Stimulated activated CD8-positive, alpha-beta memory T cell treated with anti-CD3 and anti-CD28 coated beads, Interleukin-15, amount 100 ng/mL, for 48 hours (primary cell): ENCODE measurements at places on chromosomes 16 and 17.

DNA sequence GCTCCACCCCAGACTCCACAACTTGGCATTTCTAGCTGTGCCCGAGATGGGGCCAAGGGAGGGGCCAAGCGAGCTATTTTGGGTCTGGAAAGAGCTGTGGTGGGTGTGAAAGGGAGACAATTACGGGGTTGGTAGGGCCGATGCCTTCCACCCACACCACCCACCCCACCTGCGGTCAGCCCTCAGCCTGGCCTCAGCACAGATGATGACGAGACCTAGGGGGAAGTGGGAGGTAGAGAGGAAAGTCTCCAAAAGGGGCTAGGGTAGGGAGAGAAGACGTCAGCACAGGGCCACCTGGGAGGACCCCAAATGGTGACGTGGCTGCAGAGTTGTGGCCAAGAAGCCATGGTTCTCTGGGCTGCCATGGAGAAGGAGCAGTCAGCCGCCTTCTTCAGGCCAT lies 83.1 kb downstream of the SDK2 start:
- no peak for DNase-seq

GRCh38 chr17:48047113-48047740 lies 932 bp upstream of the NFE2L1 start:
- DNase-seq = no peak

DNA sequence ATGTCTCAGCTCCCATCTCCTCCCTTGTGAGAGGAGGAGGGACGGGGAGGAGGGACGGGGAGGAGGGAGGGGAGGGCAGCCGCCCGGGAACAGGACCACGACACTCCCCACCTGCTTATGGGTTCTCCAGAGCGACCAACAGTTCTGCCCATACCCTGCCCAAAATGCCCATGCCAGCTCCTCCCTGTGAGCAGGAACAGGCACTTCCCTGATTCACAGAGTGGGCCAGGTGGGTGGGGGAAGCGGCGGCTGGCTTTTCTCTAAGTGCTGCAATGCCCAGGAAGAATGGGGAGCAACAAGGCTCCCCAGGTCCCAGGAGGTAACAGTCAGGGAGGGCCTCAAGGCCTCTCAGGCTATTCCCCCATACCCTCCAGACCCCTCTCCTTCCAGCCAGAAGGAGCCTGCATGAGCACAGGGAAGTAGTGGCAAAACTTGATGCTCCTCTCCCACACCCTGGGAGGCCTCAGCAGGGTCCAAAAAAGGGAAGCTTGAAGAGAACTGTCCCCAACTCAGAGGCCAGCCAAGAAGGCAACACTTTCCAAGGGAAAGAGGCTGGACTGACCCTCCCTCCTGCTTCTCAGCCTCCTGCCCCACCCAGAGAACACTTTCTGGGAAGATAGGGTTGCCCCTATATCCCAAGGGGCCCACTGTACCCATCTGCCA lies 53.8 kb downstream of the MYO18A start:
- no peak for DNase-seq

DNA sequence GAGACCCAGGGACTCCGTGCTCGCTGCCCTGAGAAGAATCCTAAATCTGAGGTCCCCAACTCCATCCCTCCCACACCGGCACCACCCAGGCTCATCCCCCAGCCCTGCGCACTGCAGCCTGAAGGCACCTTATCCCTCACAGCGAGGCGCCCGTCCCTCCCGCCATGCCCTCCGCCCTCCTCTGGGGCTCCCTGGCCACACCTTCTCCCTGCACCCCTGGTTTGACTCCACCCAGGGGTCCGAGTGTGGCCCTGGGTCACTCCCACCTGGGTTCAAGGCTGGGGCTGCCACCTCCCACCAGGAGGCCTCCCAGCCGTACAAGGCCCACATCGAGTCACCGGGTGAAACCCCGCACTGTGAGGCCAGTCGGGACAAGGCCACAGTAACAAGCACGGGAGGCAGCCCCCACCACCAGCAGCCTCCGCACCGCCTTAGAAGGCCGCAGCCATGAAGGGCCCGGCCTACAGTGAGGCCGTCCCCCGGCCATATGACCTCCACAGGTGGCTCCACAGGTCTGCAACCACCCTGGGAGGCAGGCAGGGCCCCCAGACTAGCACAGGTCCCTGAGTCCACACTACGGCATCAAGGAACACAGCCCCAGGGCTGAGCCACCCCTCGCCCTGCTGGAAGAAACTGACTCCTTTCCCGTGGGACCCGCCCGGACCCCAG lies 8.3 kb downstream of the HAGH start:
- DNase-seq = no peak

DNA sequence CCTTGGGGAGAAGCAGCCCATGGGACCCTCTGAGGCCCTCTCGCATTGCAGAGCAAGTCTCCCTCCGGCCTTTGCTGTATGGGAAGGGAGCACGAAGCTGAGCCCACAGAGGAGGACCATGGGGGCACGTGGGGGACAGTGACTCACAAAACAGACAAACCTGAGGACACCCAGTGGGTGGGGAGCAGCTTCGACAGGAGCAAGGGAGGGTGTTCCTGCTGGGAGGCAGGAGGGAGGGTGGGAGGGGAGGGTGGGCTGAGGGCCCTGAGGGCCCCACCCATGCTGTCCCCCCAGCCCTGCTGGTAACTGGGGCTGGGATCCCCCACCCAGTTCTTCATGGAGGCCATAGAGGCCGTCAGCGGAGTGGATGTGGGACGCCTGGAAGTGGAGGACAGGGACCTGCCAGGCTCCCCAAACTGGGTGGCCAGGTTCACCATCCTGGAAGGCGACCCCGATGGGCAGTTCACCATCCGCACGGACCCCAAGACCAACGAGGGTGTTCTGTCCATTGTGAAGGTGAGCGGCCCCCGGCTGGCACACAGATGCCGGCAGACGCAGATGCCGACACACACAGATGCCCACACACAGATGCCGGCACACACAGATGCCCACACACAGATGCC lies 12.5 kb downstream of the SLC22A31 start:
- no peak for DNase-seq

DNA sequence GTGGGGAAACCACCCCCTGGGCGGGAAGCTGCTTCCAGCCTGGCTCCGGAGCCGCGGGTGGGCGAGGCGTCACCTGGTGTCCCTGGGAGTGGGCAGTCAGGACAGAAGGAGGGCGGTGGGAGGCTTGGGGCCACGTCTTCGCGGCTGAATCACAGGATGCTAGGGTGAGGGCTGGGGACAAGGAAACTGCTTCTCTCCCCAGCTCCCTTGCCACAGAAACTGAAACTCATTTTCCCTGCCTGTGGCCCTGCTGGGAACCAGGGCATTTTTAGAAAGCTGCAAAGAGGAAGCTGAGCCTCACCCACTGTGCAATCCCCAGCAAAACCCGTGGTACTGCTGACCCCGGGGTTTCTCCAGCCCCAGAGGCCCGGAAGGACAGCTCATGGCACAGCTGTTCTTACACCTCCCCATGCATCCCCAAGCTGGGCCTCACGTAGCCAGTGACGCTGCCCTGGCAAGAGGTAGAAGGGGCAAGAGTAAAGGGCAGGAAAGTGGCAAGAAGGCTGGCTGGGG lies 8.2 kb downstream of the RHBDF2 start:
- DNase-seq = peak; percentile 56

- no peak for DNase-seq
Observed at GRCh38 chr16:83351846-83352245, 455.9 kb upstream of the HSBP1 start.

DNA sequence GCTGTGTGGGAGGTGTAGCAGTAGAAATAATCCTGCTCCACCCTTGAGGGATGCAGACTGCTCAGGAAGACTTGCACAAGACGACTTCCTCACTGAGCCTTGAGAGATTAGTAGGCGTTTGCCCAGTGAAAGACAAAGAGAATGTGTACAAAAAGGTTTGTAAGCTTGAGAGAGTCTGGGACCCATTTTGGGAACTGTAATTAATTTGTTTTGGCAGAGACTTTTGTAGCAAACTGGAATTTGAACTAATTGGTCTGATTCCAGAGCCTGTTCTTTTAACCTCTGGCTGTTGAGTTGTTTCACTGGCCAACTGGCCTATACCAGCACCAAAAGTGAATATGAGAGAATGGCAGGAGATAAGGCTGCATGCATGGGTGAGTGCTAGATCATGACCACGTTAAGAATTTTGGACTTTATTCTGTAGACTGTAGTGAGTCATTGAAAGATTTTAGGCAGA lies 75.5 kb downstream of the AATF start:
- no peak for DNase-seq

GRCh38 chr17:73742948-73743381 lies 98.7 kb upstream of the SDK2 start:
- DNase-seq = no peak

DNA sequence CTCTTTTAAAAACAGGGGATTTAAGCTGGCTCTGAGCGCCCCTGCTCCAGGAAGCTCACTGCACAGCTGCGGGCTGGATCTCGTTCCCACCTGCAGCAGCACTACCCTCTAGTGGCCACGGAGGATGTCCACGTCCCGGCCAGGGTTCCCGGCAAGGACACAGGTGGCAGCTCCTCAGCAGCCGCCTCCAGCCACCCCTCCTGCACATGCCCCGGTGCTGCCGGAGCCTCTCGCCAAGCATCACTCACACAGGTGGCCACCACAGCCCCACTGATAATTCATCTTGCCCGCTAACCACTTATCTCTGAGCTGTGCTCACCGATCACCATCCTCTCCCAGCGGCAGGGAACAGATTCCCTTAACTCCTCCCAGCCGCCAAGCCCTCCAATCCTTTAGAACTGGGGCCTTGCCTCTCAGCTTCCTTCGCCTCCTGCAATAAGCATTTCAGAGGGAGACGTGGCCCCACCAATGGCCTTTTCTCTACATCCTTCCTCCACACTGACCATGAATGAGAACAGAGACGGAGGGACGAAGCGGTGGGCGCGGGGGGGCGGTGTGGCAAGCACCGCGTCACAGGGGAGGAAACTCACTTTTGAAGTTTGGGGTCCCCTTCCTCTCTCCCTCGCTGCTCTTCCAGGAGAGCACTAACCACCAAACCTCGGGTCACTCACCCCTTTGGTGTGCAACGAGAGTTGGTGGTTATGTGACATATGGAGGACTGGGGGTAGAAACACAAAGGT lies 222.1 kb downstream of the RBFOX3 start:
- DNase-seq = no peak

GRCh38 chr16:69859105-69859989 lies 91.8 kb upstream of the CLEC18A start:
- no peak for DNase-seq

DNA sequence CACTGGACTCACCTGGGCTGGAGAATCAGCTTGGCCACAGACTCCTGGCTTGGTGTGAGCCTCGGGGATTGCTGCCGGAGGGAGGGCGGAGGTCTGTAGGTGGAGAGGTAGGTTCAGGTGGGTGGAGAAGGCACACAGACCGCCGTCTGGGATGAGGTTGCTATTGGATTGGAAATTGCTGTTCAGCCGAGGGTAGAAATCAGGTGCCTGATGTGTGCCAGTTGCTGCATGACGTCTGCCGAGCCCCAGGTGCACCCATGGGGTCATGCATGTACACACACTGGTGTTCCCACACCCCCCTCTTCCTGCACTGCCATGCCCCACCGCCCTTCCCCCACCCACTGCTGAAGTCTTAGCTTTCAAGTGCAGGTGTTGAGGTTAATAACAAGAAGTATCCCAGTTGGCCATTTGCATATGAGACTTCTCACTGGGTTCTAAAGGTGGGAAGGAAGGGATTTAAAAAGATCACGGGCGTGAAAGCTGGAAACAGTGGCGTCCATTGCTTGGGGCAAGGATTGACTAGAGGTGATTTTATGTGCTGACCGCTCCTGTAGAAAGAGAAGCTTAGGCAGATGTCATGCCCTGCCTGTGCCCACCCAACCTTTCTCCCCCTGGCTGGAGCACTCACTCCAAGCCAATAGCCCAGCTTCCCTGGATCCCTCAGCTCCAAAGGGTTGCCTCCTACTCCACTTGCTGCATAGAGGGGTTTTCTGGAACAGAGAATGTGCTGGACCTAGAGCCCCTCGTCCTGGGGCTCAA lies 193.6 kb downstream of the CCDC182 start:
- DNase-seq = no peak

GRCh38 chr17:48187872-48188608 lies 80.5 kb downstream of the SNX11 start:
- DNase-seq = no peak
